ENCODE measurements at places on chromosomes 2 and 18.

DNA sequence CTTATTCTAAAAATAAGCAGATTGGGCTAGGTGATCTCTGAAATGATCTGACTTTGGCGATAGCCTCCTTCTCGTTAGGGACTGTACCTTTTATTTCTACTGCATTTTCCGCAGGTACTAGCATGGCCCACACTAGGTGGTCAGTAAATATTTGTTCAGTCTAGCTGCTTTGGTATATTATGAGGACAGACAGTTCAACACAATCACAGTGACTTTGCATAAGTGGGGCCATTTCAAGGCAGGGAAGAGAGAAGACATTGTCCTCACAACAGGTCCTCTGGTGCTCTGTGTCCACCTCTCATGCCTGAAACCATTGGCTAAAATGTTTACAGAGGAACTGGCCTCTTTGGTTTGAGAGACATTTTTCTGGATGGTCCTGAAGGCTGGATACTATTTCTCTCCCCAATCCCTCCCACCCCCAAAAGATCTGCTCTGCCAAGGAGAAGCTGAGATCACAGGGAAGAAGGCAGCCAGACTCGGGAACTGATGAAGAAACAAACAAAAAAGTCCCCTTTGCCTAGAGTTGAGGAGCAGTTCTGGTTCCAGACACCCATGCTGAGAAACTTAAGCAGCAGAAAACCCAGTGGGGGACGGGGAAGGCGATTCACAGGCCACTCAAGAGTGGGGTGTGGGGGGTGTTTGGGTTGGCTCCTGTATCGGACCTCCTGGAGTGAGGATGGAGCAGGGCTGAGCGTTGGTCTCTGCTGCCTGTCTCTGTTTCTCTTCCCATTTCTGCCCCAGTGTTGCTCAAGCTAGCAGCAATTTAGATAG, 2.9 kb upstream of the TNP1 start:
- DNase-seq, result no peak

DNA sequence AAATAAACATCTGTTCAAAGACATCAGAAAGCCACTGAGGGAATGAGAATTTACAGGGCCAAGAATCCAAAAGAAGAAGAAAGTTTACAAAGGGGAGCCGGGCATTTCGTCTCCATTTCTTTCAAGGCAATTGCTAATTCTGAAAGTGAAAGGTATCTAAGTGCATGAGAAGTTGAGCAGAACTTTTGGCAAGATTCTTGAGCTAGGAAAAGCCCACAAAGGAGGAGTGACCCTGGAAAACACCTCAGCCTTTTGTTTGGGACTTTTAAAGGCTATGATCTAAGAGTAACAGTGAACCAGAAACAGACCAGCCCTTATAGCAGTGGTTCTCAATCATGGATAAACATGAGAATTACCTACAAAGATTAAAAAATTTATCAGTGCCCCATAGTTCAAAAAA, 87.4 kb downstream of the MDH1 start:
- no peak for DNase-seq

GRCh38 chr2:198325359-198325758, 521.0 kb downstream of the PLCL1 start:
- no peak for DNase-seq

- no peak for DNase-seq
These were observed 78.3 kb upstream of the MAP4K4 start for GRCh38 chr2:101619191-101619591.

DNA sequence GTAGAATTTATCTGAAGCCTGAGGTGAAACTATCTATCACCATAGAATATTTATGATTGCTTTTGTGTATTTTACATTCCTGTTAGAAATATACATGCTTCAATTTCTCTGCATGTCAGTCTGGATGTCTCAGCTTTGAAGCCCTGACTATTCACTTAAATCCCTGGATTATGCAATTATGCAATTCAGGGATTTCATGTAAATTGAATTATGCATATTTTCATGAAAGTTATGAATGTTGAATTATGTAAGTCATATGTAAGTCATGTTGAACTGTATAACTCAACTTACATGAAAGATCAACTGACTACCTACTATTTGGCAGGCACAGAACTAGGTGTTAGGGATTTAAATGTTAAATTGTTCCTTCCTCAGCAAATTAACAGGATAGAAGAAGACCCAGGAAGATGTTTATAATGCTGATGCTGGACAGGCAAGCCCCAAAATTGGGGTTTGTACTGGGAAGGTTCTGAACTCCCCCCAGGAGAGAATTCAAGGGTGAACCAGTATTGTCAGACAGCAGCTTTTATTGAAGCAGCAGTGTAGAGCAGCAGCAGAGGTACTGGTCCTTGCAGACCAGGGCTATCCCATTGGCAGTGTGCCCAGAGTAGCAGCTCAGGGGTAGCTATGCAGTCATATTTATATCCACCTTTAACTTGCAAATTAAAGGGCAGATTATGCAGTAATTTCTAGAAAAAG, 236.5 kb downstream of the ZNF804A start:
- DNase-seq, result no peak

- no peak for DNase-seq
These were observed 71.5 kb downstream of the CDC42EP3 start for GRCh38 chr2:37599688-37600525.

DNA sequence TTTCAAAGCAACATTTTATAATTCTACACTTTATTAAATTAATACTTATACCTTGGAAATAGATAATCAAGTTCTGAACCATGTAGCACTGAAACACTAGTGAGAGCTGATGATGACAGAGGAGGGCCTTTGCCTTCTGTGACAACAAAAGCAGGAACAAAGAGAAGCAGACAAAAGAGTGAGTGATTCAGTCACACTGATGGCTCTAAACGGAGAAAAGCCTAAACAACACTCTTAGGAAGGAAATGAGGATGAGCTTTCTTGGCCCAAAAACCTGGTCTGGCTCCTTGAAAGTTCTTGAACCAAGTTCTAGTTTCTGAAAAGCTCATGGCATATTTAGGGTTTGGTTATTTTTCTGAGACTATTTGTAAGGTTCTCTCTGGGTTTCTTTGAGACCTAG, 271.9 kb downstream of the DPP10 start:
- DNase-seq, result no peak

DNA sequence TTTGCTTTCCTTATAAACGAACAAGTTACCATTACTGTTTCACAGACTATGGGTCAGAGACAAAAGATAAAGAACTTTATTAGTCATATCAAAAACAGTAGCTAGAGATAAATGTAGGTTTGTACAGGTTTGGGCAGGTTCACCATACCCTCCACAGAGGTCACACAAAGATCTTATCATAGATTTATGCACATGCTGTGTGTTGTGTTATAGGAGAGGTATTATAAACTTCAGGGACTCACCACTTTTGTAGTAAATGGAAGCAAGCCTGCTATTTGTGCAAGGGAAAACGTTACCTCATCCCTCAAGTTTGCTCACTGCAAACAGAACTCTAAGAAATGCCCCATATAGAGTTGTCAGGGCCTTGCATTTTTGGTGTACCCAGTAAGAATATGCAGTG, 584.5 kb upstream of the LRRTM1 start:
- DNase-seq, result no peak

DNA sequence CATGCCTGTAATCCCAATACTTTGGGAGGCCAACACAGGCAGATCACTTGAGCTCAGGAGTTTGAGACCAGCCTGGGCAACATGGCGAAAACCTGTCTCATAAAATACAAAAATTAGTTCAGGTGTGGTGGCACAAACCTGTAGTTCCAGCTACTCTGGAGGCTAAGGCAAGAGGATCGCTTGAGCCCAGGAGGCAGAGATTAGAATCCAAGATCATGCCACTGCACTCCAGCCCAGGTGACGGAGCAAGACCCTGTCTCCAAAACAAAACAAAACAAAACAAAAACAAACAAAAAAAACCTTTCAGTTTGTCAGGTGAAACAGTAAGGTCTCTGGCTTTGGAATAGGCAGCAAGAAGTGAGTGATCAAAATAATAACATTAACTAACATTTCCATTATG, 84.6 kb downstream of the CLHC1 start:
- DNase-seq, result no peak

- DNase-seq, result no peak
These were observed 2.3 kb downstream of the SF3B6 start for GRCh38 chr2:24073816-24074215.

GRCh38 chr18:22348521-22349316, 69.0 kb downstream of the CTAGE1 start:
- DNase-seq, result no peak

DNA sequence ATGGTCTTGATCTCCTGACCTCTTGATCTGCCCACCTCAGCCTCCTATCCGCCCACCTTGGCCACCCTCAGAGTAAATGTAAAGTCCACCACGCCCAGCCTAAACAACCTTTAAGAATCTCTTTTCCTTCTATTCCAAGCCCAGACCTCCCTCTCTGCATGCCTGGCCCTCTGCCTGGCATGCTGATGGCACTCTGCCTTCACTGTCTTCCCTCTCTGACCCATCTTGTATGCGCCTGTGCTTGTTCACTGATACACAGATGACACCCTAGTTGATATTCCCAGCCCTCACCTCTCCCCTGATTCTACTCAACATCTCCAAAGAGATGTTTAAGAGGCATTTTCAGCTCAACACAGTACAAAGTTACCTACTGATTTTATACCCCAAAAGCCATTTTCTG, 466.8 kb upstream of the MEX3C start:
- no peak for DNase-seq

GRCh38 chr2:176464886-176465564, 195.8 kb downstream of the MTX2 start:
- DNase-seq, result no peak

DNA sequence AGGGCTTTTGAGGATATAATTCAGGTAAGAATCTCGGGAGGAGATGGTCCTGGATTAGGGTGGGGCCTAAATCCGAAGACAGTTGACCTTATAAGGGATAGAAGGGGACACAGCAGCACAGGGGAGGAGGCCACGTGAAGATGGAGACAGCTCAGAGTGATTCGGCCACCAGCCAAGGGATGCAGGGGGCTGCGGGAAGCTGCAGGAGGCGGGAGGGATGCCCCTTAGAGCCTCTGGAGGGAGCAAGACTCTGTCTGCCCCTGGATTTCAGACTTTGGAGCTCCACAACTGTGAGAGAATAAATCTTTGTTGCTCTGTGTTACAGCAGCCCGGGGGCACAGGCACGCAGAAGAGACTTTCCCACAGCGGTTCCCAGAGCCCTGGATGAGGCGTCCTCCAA, 143.7 kb downstream of the ASB1 start:
- DNase-seq, result no peak

DNA sequence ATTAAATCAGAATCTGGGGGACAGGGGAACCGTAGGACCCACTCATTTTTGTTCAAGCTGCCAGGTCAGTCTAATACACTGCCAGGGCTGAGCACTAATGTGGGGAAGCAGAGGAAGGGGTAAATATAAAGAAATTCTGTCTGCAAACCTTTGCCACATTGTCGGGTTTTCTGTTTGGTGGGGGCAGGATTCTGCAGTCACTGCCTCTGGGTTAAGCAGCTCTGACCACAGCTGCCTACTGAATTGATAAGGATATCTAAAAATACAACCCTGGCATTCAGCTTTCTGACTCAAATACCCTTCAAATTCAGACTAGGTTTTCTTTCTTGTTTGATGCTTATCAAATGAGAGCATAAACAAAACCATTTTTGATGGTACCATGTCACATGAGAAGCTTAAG, 6.0 kb downstream of the DNER start:
- DNase-seq, result no peak

DNA sequence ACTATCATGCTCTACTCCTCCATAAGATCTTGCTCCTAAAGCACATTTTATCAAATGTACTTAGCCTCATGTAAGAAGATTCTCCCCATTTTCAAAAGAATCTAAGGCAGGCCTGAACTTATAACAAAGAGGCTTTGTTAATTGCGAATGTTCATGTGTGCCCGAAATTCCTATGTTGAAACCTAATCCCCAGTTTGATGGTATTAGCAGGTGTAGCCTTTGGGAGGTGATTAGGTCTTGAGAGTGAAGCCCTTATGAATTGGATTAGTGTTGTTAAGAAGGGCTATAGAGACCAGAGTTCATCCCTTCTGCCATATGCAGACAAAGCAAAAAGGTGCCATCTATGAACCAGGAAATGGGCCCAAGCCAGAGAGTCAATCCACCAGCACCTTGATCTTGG, 234.5 kb downstream of the PAX3 start:
- no peak for DNase-seq

- DNase-seq, result no peak
These were observed 36.2 kb upstream of the BMP10 start for GRCh38 chr2:68907232-68907919.

- DNase-seq, result no peak
These were observed 31.3 kb downstream of the COLEC12 start for GRCh38 chr18:468955-469790.

- no peak for DNase-seq
These were observed 42.9 kb downstream of the ZNF385B start for GRCh38 chr2:179818546-179818945.

GRCh38 chr2:99715956-99716355, 226.1 kb upstream of the REV1 start:
- no peak for DNase-seq

DNA sequence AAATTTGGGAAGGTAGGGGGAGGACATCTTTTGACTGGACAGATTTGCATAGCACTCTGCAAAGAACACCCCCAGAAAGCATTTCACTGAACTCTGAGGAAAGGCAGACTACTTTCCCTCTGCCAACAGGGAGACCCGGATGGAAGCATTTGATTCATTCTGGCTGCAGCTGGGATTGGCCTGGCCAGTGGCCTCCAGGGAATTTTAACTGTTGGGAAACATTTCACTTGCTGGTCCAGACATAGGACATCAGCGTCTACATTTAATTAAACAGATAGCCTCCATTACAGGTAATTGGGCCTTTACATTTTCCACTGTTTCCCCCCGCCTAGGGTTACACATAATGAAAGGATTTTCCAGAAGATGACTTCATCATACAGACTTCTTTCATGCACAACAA, 92.8 kb downstream of the MARCHF4 start:
- no peak for DNase-seq

Measured in COLO829 (cell line).